ENCODE measurements at places on chromosomes 4 and X. TPM values are rescaled to one million over a fixed set of nuclear protein-coding genes. Genes with fewer than 3 reads are reported as not detected.

The JAKMIP1 gene
- polyA plus RNA-seq = 30.5 TPM

The FRG2 gene
- polyA plus RNA-seq = not detected

The CITED1 gene
- 10.1 TPM for polyA plus RNA-seq

The PPP2R2C gene
- polyA plus RNA-seq = 15.1 TPM

The IL1RAPL1 gene
- polyA plus RNA-seq = 27.3 TPM

The MAP7D2 gene
- polyA plus RNA-seq = 155 TPM
